T-cell (primary cell): ENCODE measurements at places on chromosomes 7 and 10. TPM values are rescaled to one million over a fixed set of nuclear protein-coding genes. Genes with fewer than 3 reads are reported as not detected.
A peak's percentile ranks its signal among the peaks of the same experiment; 100 is the strongest.

GRCh38 chr7:25716421-25716820, 435.6 kb upstream of the NFE2L3 start:
- H3K36me3 ChIP-seq = no peaks in the 10 kb centered on the region
- no peak overlapping the region for H3K4me3 ChIP-seq
- H3K4me1 ChIP-seq = no peaks in the 10 kb centered on the region
- no peak for DNase-seq

DNA sequence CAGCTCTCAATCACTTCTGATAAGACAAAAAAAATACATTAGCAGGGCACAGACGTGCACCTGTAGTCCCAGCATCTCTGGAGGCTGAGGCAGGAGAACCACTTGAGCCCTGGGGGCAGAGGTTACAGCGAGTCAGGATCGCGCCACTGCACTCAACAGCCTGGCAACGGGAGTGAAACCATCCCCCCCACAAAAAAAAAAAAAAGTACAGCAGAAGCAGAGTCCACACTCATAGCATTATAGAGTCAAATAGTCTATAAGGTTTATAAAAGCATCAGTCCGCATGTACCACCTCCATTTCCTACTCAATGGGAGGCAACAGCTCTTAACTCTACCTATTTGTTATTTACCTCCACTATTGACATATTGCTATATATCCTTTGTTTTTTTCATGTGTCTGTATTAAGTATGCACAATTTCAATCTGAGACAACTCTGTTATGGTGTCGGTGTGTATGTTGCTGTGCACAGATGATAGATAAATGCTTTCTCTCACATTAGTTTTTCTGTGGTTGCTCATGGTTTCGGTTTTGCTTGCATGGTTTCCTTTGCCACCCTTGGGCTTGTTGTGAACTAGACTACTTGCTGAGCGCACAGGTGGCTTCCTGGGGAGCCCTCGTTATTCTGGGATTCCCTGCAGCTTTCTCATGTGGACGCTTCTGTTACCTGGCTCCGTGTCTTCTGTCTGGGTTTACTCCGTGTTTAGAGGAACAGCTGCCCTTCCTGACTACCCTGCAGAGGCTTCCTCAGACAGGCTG, 40.4 kb downstream of the PROSER2 start:
- H3K36me3 ChIP-seq = no peaks in the 10 kb centered on the region
- H3K4me3 ChIP-seq = peak overlapping the region; percentile 44
- peaks cover 21% of the 10 kb centered on the region for H3K4me1 ChIP-seq

DNA sequence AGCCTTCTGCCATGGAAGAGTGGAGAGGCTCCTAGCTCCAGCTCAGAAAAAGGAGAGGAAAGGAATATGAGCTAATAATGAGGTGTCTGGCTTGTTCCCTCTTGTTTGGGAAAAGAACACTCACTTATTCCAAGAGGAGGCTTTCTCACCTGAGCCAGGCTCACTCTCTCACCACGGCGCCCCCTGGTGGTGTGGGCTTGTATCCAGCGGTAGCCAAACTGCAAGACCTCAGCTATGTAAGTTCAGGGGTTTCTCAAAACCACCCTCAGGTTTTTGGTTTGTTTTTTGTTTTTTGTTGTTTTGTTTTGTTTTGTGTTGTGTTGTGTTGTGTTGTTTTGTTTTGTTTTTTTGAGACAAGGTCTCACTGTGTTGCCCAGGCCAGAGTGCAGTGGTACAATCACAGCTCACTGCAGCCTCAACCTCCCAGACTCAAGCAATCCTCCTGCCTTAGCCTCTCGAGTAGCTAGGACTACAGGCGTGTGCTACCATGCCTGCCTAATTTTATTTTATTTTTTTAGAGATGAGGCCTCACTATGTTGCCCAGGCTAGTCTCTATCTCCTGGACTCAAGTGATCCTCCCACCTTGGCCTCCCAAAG, 124.0 kb downstream of the TMEM130 start:
- no peaks in the 10 kb centered on the region for H3K4me1 ChIP-seq
- H3K27me3 ChIP-seq = no peaks in the 10 kb centered on the region
- no peak overlapping the region for H3K27ac ChIP-seq
- H3K4me3 ChIP-seq = no peak overlapping the region

DNA sequence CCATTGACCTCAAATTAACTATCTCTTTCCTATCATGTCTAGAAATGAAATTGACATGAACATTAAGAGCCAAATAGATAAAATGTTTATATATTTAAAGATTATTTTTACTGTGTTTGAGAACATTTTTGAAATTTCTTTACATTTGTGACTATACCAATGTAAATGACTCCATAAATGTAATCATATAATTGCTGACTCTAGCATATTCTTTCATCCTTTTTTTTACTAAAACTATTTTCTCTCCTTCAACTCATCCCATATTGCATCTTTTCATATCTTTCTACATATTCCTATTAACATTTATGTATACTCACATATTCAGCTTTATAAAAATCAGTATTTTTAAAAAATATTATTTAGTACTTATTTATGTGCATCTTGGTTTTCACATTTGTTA, 16.9 kb downstream of the TMEM106B start:
- no peak overlapping the region for H3K4me3 ChIP-seq
- H3K4me1 ChIP-seq = peaks cover 11% of the 10 kb centered on the region
- peaks cover 5% of the 10 kb centered on the region for H3K36me3 ChIP-seq
- no peak for DNase-seq

- H3K4me3 ChIP-seq = no peak overlapping the region
- H3K27me3 ChIP-seq = no peaks in the 10 kb centered on the region
- no peaks in the 10 kb centered on the region for H3K36me3 ChIP-seq
- DNase-seq = no peak
- H3K4me1 ChIP-seq = no peaks in the 10 kb centered on the region
- H3K27ac ChIP-seq = no peak overlapping the region
These were observed 125.3 kb downstream of the SORCS3 start for GRCh38 chr10:104766341-104766740.

DNA sequence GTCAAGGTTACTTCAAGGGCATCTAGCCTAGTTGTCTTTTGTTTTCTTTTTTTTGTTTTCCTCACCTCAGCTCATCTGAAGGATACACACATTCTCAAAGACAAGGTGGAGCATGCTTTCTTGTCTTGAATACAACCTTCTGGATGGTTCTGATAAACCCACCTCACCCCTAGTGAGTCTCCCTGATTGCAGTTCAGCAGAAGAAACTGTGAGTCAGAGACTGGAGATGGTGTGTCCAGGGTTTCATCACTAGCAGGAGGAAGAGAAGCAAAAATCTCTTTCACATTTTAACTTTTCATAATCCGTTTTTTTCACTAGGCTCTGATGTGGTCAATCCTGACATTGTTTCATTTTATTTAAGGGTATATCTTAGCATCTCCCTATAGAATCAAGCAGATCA, 143.0 kb upstream of the NRBF2 start:
- no peaks in the 10 kb centered on the region for H3K4me1 ChIP-seq
- DNase-seq = no peak
- no peak overlapping the region for H3K4me3 ChIP-seq
- no peaks in the 10 kb centered on the region for H3K36me3 ChIP-seq
- H3K27ac ChIP-seq = no peak overlapping the region
- H3K27me3 ChIP-seq = no peaks in the 10 kb centered on the region

GRCh38 chr7:115009736-115010440, 88.0 kb downstream of the MDFIC start:
- DNase-seq = no peak
- no peaks in the 10 kb centered on the region for H3K36me3 ChIP-seq
- H3K27me3 ChIP-seq = no peaks in the 10 kb centered on the region
- peak overlapping the region; percentile 60 for H3K27ac ChIP-seq
- H3K4me3 ChIP-seq = no peak overlapping the region

GRCh38 chr7:153951316-153951715, 100.9 kb upstream of the DPP6 start:
- no peak overlapping the region for H3K27ac ChIP-seq
- no peaks in the 10 kb centered on the region for H3K4me1 ChIP-seq
- H3K4me3 ChIP-seq = no peak overlapping the region
- no peak for DNase-seq

DNA sequence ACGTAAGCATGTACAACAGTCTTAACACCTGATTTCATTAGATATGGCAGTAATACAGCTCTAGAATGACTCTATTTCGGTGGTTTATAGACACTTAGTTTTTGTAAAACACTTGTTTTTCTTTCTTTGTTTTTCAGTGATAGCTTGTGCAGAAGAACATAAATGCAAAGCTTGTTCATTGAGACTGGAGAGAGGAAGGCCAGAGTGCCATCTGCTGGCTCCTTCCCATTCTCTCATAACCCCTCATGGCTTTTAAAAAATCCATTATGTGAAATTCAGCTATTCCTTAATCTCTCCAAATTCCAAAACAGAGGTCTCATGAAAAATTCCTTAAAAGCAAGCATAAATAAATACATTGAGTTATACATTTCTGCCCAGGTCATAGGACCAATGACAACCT, 76.3 kb downstream of the CACNB2 start:
- H3K4me3 ChIP-seq = no peak overlapping the region
- no peak overlapping the region for H3K27ac ChIP-seq
- no peaks in the 10 kb centered on the region for H3K27me3 ChIP-seq
- no peaks in the 10 kb centered on the region for H3K36me3 ChIP-seq
- H3K4me1 ChIP-seq = no peaks in the 10 kb centered on the region

DNA sequence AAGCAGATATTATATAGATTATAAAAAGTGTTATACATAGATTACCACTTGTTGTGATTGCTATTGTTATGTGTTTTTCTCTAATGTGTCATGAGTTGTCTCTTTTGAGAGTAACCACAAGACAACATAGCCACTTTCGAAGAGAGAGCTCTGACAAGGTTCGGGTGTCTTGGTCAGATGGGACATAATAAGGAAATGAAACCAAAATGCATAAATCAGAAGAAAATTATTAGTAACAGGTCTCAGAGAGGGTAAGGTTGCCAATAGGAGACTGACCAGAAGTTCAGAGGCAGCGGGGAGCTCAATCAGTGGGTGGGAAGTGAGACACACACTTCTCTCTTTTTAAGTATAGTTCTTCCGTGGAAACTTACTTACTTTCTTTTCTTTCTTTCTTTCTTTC, 639.2 kb upstream of the POT1 start:
- no peak overlapping the region for H3K27ac ChIP-seq
- no peak for DNase-seq
- no peaks in the 10 kb centered on the region for H3K36me3 ChIP-seq
- H3K27me3 ChIP-seq = no peaks in the 10 kb centered on the region
- no peak overlapping the region for H3K4me3 ChIP-seq

DNA sequence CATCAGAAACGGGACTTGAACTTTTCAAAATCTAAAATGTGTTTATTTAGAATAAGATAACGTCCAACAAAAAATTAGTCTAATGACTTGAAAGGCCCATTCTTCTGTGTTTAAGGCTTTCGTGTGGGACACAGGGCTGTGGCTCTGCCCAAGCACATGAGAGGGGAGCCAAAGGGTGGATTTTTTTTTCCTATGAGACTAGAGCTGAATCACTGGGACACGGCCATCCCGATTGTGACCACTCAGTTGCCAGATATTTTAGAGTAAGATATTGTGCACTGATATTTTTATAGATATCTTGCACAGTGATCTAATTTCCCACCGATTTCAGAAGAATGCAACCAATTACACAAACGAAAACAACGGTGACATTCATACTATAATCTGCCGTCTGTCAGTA, 99.9 kb downstream of the ANK3 start:
- no peaks in the 10 kb centered on the region for H3K27me3 ChIP-seq
- no peak for DNase-seq
- no peak overlapping the region for H3K4me3 ChIP-seq
- no peaks in the 10 kb centered on the region for H3K36me3 ChIP-seq
- no peak overlapping the region for H3K27ac ChIP-seq

- peaks cover 4% of the 10 kb centered on the region for H3K4me1 ChIP-seq
- no peaks in the 10 kb centered on the region for H3K36me3 ChIP-seq
- no peak overlapping the region for H3K4me3 ChIP-seq
- H3K27me3 ChIP-seq = no peaks in the 10 kb centered on the region
- peak overlapping the region; percentile 22 for H3K27ac ChIP-seq
These were observed 19.7 kb upstream of the CCSER2 start for GRCh38 chr10:84308481-84309304.

- no peaks in the 10 kb centered on the region for H3K27me3 ChIP-seq
- no peak overlapping the region for H3K27ac ChIP-seq
- no peaks in the 10 kb centered on the region for H3K4me1 ChIP-seq
- H3K4me3 ChIP-seq = no peak overlapping the region
- H3K36me3 ChIP-seq = no peaks in the 10 kb centered on the region
- DNase-seq = no peak
These were observed 217.7 kb upstream of the ETV1 start for GRCh38 chr7:14207138-14207537.

SPACDR gene
- 3.3 TPM for total RNA-seq

ERVW-1 gene
- not detected for total RNA-seq

AKR1D1 gene
- total RNA-seq = not detected

VWDE gene
- total RNA-seq = 0.79 TPM

OR2A7 gene
- total RNA-seq = 5.6 TPM

UCMA gene
- total RNA-seq = not detected

GRID2IP gene
- 0.66 TPM for total RNA-seq

LEP gene
- not detected for total RNA-seq

XRCC2 gene
- 0.35 TPM for total RNA-seq

MSMB gene
- total RNA-seq = not detected

SGPL1 gene
- total RNA-seq = 36.8 TPM

CLEC2L gene
- total RNA-seq = not detected

CYP26C1 gene
- 0.20 TPM for total RNA-seq

EIF5AL1 gene
- total RNA-seq = 0.10 TPM

EBF3 gene
- total RNA-seq = not detected
